T-helper 22 cell (primary cell): ENCODE measurements at places on chromosomes 12 and 14.

GRCh38 chr14:56962444-56963080, 152.3 kb upstream of the OTX2 start:
- no peak for DNase-seq

DNA sequence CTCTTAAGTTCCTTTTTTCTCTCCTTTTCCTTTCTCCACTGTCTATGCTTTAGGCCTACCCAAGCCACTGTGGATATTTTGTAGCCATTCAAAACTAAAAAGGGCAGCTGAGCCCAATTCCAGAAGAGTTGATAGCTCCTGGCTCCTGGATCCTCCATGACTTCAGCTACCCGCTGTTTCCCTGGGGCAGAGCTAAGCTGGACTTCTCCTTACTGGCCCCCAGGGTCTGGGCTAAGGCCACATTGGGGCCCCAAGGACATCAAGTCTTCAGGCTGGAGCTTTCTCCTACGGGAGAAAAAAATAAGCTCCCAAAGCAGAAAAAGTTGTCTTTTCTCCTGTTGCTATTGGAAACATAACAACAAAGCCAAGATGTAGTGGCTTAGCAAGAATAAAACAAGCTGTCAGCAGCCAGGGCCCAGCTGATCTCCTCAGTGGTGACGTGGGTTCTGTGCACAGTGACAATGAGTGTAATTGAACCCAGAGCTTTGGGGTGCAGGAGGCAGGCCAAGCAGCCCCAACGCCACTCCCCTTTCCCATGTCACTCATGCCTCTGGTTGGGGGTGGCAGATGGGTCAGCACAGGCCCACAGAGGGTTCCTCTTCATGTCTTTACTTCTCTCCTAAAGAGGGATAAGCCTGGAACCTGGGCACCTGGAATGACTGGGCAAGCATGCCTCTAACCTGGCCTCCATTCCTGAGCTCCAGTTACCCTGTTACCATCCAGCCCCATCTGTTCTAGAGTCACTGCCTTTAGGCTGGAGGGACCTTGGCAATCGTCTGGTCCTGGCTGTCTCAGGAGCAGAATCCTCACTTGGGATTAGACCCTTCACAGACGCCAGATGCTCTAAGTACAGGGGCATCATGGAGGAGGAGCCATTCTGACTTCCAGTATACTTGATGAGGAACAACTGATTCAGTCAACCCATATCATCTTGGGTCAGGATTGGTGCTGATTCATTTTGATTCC, 171.2 kb downstream of the ZFP36L1 start:
- no peak for DNase-seq

DNA sequence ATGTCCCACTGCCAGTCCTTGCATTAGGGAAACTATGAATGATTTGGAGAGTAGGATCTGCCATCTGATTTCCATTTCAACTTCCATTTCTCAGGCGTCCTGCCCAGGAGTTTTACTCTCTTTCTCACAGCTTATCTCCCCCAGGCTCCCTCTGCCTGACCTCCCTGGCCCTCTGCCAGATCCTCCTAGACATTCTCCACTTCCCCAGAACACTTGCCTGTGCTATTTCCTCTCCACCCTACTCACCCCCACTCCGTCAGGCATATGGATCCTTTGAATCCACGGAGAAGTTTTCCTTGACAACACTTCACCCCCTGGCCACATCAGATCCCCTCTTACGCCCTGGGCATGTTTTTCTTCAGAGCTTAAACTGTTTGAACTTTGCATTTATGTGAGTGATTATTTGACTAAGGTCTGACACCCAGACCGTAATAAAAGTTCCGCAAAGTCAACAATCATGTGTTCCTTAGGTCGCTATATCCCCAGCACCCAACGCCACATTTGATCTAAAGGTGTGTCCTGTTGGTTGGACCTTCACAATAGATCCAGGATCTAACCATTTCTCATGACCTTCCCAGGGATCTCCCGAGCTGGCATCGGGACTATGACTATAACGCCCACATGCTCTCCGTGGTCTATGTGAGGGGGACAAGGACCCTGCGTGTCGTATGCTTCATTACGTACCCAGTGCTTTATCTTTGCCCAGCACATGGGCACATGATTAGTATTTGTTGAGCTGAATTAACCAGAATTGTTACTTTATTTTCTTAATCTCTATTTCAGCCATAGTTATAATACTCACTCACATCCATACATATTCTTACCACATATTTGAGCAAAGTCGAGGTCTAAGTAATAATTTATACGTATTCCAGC, 255.8 kb upstream of the FOXN3 start:
- DNase-seq, result no peak

GRCh38 chr12:12704593-12705230, 8.7 kb upstream of the GPR19 start:
- no peak for DNase-seq

DNA sequence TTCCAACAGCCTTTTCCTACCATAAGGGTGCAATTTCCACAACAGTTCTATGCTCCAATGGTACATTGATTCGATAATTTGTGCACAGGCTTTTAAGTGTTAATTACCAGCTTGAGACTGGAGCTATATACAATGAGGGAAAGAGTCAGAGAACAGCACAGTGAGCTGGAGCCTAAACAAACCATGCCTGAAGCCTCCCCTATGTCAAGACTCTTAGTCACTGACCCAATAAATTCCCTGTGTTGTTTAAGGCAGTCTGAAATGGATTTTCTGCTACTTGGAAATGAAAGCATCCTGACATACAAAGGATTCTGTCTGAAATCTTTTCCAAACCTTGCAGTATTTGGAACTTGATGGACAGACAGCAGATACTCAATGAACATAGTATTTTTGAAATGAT, 149.0 kb downstream of the EFCAB11 start:
- DNase-seq, result no peak
